Caki2 (cell line): ENCODE measurements at places on chromosomes 16 and 17. TPM values are rescaled to one million over a fixed set of nuclear protein-coding genes. Genes with fewer than 3 reads are reported as not detected.

- DNase-seq = no peak
Observed at GRCh38 chr17:55962951-55963401, 190.3 kb upstream of the ANKFN1 start.

DNA sequence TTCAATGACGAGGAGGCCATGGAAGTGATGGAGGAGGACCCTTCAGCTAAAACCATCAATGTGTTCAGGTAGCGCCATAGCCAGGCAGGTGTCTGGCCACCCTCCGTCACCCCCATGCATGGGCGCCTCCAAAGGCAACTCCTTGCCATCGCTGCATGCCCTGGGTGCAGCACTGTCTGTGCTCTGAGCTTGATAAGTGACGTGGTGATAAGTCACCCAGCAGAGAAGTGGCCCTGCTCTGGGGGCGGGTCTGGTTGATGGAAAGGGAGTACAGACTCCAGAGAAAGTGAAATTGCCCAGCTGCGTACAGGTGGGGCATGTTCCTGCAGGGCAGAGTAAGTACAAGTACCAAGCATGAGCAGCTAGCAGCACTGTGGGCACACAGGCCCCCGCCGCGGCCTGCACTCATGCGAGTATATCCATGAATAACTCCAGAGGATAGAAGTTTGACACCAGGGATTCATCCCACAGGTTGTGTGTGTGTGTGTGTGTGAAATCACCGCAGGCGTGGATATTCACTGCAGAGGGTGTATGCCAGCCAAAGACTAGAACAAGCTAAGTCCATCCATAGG lies 13.1 kb downstream of the DNAI2 start:
- DNase-seq = no peak

DNA sequence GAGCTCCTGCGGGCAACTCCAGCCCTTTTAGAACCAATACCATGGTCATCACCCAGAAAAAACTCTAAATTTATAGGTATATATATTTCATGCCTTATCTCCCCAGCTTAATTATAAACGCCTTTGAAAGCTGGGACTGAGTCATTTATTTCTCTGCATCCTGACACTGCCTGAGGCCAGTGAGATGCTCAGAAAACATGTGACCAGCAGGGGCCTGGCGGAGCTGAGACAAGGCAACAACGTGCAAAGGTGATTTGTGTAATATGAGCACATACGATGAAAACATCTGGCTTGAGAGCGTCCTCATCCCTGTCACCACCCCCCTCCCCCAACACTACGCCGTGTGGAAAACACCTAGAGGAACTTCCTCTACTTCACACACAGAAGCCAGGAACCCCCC lies 22.7 kb downstream of the NXN start:
- peak; percentile 85 for DNase-seq

CHD9NB gene
- 3.8 TPM in 1 of 2 replicates, not detected in the other for total RNA-seq

- DNase-seq = peak; percentile 78
Observed at GRCh38 chr16:23691483-23692189, 12.9 kb downstream of the PLK1 start.

- peak; percentile 32 for DNase-seq
Observed at GRCh38 chr17:3845291-3845620, 790 bp downstream of the NCBP3 start.

DNA sequence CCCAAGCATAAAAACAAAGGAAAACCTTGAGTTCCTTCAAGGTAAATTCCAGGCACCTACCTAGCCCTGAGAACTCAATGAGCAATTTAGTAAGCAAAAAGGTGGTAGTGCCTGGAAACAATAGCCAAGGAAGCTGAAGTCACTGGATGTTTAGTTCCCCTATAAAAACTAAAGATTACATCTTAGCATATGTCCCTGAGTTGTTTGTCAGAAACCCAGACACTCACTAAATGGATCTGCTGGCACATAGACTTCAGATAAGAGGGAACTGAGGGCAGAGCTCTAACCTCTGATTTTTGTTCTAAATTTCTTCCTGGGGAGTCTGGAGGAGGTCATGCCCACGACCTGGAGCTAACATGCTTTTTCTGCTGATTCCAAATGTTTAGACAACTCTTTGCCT lies 532.8 kb upstream of the SALL1 start:
- DNase-seq = no peak

KRTAP2-1 gene
- total RNA-seq = not detected in 2 replicates

RAC3 gene
- total RNA-seq = 22.1 and 40.0 TPM in 2 replicates

SLC6A2 gene
- not detected in 2 replicates for total RNA-seq

DNA sequence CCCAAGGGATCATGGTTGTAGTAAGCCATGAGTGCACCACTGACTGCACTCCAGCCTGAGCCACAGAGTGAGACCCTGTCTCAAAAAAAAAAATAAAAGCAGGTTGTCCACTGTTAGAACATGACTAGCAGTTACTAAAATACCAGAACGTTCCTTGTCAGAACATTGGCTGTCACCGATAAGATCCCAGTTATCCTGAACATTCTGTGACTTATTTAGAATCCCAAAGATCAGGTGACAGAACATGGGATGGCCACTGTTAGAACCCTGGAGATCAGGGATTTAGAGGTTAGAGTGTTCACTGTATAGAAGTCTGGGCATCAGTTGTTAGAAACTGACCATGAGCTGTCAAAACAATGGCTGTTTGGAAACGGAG lies 8.6 kb downstream of the CES4A start:
- no peak for DNase-seq

GRCh38 chr17:57874434-57875289 lies 24.8 kb upstream of the MRPS23 start:
- DNase-seq = no peak

DNAAF8 gene
- total RNA-seq = 5.4 and 6.6 TPM in 2 replicates

GRCh38 chr16:89106533-89107202 lies 13.0 kb downstream of the ACSF3 start:
- DNase-seq = no peak

- DNase-seq = no peak
Observed at GRCh38 chr17:42337442-42337841, 49.1 kb downstream of the STAT5A start.

- DNase-seq = no peak
Observed at GRCh38 chr17:45288825-45289224, 26.9 kb upstream of the SPATA32 start.

PCTP gene
- 27.9 and 39.6 TPM in 2 replicates for total RNA-seq

DNA sequence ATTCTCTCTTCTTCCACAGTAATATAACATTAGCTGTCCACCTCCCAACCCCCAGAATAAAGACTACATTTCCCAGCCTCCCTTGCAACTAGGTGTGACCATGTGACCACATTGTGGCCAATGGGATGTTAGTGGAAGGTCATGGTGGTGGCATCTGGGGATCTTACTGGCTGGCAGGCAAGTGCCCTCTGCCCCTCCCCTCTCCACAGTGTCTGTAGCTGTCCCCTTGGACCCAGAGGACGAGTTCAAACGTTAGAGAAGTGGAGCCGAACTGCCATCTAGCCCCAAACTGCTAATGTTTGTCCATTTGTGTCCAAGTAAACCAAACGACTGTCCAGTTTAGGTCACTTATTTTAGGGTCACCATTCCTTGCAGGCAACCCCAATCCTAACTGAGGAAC lies 26.6 kb upstream of the KCNG4 start:
- peak; percentile 76 for DNase-seq

NRN1L gene
- total RNA-seq = 0.84 and 23.3 TPM in 2 replicates

GRCh38 chr16:56450275-56450985 lies 702 bp downstream of the NUDT21 start:
- peak; percentile 13 for DNase-seq

GRCh38 chr17:55238931-55239297 lies 25.8 kb upstream of the HLF start:
- DNase-seq = no peak

- DNase-seq = peak; percentile 70
Observed at GRCh38 chr17:9644910-9645751, at the start of gene USP43. Gene USP43 (plus strand): TSS chr17:9645517. CDS start chr17:9645633, 116 bp downstream.

GRCh38 chr17:43416998-43417890 lies 18.5 kb downstream of the ARL4D start:
- DNase-seq = no peak

- DNase-seq = no peak
Observed at GRCh38 chr16:83266848-83267553, 540.8 kb upstream of the HSBP1 start.

- no peak for DNase-seq
Observed at GRCh38 chr17:68961214-68961882, 6.2 kb upstream of the ABCA8 start.

DNA sequence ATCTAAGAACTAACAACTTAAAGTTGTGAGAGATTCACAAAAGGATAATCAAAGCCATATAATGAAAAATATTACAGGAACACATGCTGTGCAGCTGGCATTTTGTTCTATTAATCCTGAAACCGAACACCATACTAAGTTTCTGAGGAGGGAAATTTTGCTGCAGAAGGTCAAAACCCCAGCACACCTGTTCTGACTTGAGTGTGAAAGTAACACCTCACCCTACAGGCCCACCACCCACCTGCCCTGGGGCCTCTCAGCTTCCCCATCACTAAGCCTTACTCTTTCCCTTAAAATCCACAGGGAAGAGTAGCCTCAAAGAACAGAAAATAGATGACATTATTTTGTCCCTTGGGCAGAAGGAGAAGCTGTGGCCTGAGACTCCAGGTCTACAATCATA lies 44.8 kb downstream of the STAT5A start:
- no peak for DNase-seq

GRCh38 chr17:29112771-29113295 lies 67.4 kb downstream of the MYO18A start:
- no peak for DNase-seq

IL34 gene
- 0.34 TPM in 1 of 2 replicates, not detected in the other for total RNA-seq

GRCh38 chr17:51159604-51160003 lies 6.2 kb downstream of the NME1 start:
- DNase-seq = no peak

- no peak for DNase-seq
Observed at GRCh38 chr17:36885771-36886377, 51.4 kb upstream of the LHX1 start.

CA4 gene
- not detected in 2 replicates for total RNA-seq

DNA sequence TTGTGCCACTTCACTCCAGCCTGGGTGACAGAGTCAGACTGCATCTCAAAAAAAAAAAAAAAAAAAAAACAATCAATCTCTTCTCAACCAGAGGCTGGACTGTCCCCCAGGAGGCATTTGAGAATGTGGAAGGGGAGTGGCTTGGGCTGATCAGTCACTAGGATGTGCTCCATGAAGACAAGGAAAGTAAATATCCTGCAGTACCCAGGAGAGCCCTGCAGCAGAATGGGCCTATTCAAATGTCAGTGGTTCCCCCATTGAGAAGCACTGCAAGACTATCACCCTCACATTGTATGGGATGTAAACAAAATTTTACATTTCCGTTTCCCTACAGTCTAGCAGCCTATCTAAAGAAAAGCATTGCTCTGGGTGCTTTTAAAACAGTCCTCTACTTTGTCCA lies 70.3 kb downstream of the DNAH9 start:
- DNase-seq = no peak

GRCh38 chr17:2363851-2364762 lies 26.8 kb downstream of the SGSM2 start:
- DNase-seq = no peak

DNA sequence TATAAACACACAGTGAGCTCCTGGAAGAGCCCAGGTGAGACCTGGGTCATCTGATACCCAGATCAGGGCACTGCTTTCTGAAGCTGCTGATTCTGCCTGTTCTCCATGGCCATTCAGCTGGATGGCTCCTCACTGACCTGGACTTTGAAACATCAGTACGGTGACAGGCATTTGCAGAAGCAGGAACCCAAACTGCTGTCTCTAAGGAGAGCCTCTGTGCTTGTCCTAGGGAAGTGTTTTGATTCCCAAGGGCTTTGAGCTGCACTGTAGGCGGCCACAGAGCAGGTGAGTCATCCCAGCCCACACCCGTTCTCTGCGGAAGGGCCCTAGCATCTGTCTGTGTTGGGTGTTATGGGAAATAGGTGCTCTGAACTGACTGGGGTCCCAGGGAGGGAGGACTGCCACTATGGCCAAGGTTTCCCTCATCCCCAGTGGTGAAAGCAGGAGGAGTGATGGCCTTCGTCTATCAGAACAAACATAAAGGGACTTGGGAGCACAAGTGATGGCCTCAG lies 60.7 kb upstream of the ADCY9 start:
- peak; percentile 65 for DNase-seq

DNA sequence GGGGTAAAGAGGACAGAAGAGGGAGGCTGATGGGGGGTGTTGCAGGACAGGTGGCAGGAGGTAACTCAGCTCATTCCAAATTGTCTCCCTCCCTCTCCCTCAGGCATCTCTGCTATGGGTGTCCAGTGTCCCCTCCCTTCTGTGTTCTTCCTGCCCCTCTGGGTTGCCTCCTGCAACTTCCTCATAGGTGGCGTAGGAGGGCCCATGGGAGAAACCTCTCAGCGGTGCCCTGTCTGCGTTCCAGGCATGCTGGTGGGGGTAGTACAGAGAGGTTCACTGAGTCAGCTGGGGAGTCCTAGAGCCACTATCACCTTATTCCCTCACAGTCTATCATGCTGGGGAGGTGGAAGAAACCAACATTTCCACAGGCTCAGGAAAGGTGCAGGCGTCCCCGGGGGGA lies 14.7 kb upstream of the ODF4 start:
- no peak for DNase-seq

ATMIN gene
- total RNA-seq = 23.6 and 27.5 TPM in 2 replicates

GLOD4 gene
- 36.8 and 65.9 TPM in 2 replicates for total RNA-seq

NFATC3 gene
- total RNA-seq = 15.9 and 20.6 TPM in 2 replicates

DNA sequence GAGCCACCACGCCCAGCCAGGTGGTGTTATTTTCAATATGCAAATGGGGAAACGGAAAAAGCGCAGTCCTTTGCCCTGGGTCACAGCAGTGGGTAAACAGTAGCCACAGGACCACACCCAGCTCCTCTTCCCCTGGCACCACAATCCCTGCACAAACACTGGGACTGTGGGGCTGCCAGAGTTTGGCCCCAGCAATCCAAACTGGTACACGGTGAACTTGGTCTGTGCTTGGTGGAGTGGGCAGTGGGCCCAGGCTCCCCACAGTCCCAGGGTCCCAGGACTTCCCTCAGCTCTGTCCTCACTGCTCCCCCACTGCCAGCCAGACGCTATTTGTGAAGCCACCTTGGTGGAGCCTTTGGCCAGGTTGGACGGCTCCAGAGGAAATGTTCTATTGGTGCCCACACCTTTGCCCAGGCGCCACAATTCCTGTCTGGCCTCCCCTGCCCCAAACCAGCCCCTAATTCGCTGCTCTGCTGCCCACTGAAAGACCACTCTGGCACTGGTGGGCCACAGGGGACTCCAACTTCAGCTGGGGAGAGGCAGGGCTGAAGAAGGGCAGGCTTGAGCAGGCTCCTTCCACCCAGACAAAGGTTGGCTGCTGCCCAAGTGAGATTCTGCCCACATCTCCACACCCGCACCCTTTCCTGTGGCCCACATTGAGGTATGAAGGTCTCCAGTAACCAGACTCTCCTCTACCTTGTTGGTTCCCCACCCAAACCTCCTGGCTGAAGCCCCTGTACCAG lies 2.1 kb downstream of the CHAD start:
- DNase-seq = no peak

SERPINF2 gene
- 0.14 and 0.68 TPM in 2 replicates for total RNA-seq

DNA sequence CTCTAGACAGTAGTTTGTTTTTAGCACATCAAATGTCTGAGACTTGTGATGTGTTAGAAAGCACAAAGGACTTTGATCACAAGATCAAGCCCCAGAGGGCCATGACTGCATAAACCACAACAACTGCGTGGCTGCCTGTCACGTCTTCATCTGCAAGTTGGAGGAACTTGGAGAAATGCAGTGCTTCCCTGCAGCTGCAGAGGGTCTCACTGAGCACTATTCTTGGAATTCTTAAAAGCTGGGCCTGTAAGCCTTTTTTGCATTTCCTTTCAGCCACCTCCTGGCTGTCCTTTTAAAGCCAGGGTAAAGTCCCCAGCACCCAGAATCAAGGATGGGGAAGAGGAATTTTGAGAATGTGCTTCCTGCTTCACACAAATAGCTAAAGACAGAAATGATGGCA lies 431.3 kb downstream of the MAF start:
- DNase-seq = no peak
